ENCODE measurements at places on chromosomes 1 and 21. TPM values are rescaled to one million over a fixed set of nuclear protein-coding genes. Genes with fewer than 3 reads are reported as not detected.

Gene CA6
- total RNA-seq: 2.5 TPM

GRCh38 chr21:45381865-45382696 is 22.9 kb upstream of the COL18A1 start:
- no peak for DNase-seq

GRCh38 chr1:20684050-20684620 is 23.0 kb upstream of the DDOST start:
- DNase-seq: no peak

DNA sequence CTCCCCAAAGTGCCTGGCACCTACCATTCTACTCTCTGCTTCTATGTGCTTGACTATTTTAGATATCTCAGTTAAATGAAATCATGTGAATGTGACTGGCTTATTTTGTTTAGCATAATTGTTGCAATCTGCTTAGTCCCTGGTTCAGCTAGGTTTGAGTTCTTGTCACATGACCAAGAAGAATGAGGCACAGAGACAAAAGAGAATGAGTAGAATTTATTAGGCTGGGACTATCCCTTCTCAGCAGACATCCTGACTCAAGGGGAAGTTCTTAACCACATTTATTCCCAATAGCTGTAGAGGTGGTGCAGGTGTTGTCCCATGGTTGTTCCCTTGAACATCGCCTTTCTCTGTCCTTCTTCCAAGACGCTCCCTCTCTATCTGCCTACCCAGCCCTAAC is 1485.7 kb downstream of the KCNT2 start:
- no peak for DNase-seq

DNA sequence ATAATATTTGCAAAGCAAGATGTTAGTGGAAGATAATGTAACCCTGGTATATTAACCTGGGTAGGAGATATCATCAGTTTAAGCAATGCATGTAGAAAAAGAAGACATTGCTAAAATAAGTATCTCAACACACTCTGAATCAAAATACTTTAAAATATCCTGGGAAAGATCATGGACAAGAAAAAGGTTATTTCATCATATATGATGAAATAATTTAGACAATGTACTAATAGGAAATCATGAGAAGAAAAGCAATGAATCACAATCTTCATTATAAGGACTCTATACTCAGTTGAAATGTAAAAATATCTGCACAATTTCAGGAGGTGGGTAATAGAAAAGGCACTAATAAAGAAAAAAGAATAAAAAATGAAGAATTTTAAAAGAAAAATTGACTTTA is 158.8 kb downstream of the KCNT2 start:
- no peak for DNase-seq

DNA sequence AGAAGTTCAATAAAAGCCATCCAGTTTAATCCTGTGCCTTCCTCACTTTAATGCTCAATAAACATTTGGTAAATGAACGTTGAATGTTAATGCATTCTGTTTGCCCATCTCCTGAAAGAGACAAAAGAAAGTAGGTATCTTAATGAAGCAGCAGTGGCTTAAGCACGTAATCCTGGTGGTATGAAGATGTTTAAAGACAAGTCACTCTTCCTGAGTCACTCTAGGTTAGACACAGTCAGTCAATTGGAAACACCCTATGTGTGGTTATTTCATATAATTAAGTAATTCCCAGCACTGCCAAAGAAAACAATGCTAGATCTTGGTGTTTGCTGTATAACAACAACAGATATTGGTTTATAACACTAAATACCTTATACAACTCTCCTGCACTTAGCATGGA is 334.0 kb upstream of the FMN2 start:
- no peak for DNase-seq
